ENCODE measurements at places on chromosomes 5 and 9.

- no peak for DNase-seq
Measured at GRCh38 chr5:90956511-90957097, 398.0 kb downstream of the ADGRV1 start.

GRCh38 chr9:135766251-135766650, 64.3 kb downstream of the KCNT1 start:
- no peak for DNase-seq

DNA sequence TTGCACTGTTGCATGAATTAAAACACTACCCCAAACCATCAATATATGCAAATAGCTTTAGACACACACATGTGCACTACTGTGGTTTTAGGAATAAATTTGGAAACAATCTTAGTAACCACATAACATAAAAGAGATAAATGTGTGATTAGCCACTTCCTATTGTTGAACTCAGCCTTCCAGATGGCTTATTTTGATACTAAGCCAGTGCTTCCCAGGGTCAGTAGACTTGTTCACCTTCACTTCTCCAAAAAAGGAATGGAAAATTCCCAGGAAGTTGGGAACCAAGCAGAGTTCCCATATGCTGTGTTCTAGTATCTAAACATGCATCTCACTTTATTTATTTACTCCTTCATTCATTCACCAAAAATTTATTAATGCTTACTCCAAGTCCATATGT, 47.8 kb downstream of the SVEP1 start:
- DNase-seq: no peak

DNA sequence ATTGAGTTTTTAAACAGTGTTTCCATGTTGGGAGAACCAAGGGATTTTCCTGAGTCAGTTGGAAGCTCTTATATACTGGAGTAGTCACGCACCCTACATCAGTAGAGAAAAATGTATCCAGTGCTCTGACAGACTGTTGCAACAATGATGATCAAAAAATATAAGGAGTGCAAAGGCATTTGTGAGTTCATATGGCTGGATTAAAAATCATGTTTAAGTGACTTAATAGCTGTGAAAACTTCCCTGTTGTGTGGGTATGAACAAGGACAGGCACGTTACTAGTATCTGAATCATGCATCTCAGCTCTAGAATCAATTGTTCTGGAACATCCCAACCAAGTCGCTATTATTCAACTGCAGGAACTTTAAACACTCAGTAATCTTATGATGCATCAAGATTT, 229.7 kb downstream of the ROR2 start:
- no peak for DNase-seq

DNA sequence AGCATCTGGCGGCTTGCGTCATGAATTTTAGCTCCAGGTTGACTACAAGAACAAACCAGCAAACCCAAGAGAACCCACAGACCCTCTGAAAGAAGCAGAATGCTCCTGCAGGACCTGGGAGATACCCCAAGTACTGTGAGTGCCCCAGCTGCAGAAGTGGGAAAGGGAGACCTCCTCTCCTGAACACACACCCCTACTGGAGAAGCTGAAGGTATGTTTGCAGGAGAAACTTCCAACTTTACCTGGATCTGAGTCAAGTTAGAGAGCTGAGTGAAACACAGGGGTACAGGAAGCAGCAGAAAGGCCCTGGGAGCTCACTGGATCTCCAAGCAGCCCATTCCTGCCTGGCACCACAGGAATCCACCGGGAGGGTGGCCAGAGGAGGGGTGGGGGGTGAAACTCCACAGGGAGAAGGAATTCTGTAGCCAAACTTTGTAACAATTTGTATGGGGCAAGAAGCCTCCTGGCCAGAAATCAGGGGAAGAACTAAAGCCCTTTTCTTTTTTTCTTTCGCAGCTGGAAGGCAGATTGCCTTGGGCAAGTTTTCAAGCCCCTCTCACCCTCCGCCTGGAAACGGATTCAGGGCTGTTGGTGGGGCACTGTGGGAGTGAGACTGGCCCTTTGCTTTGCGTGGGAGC, 576.2 kb downstream of the BNC2 start:
- no peak for DNase-seq

DNA sequence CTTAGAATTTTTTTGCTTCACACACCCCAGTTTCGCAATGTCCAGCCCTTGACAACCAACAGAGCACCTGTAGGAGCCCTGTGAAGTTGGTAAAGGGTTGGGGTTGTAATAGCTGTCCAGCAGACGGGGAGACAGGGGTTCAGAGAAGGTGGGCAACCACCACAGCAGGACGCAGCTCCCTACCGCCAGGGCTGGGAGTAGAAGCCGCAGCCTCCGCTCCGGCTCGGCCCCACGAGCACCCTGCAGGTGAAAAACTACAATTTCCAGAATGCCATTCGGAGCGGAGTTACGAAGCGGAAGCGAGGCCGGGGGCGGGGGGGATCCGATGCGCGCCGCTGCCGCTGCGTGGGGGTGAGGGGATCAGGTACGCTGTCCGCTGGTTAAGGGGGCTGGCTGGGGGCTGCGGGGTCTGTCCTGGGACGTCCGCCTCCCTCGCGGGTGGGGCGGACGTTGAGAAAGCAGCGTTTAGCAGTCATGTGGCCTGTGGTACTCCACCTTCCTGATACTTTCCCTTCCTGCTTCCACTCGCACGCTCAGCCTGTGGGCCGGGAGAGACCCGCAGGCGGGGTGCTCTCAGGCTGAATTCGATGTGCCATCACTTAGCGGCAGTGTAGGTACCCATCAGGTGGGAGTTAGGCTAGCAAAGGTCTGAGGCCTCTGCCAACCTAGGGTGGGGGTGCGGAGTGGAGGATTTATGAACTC, at the start of gene TRMT10B:
TRMT10B (plus strand) TSS at position 317 of the 702 bp plus-strand sequence. CDS start 8,127 bp downstream, outside the sequence.
- DNase-seq: peak; percentile 92

DNA sequence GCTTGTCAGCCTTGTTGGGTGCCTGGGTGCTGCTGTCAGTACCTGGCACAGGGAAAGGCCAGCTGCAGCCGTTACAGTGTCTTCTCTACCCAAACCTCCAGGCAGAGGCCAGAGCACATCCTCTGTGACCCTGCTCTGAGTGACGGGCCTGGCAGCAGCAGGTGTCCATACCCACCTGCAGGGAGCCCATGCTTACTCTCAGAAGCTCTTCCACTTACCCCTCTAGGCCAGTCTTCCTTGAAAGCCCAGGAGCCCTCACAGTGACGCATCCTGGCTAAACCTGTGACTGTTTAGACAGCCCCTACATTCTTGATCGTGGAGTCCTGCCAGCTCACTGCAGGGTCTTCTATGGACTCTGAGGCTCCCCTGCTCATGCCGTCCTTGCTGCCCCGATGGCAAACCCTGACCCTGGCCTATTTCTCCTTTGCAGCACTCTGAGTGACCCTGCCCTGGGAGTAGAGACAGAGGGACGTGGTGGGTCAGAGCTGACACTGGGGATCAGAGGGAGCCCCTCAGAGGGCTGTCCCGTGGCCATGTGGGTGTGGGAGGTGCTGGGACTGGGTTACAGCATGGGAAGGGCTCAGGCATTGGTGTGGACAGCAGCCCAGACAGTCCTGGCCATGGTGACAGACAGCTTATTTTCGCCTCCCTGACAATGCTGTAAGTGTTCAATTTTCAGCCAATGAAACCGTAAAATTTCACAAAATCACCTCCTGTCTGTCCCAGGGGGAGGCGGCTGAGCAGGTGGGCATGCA, 67.6 kb upstream of the RNF130 start:
- DNase-seq: no peak

DNA sequence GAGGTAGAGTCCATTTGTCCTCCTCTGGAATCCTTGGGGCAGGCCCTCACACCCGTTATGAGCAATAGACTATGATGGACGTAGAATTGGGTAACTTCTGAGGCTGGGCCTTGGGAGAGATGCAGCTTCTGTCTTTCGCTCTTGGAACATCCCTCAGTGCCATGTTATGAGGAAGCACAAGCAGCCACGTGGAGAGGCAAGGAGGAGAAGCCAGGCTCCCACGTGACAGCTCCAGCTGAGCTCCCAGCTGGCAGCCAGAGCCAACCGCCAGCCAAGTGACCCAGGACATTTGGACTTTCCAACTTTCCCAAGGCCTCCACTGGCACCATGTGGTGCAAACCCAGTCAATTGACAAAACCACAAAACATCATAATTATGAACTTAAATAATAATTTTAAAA, 43.0 kb upstream of the BOD1 start:
- no peak for DNase-seq

- DNase-seq: no peak
Measured at GRCh38 chr5:117947121-117947520, 1041.2 kb downstream of the DTWD2 start.

GRCh38 chr5:65462139-65462705, 19.5 kb downstream of the ADAMTS6 start:
- no peak for DNase-seq

- no peak for DNase-seq
Measured at GRCh38 chr5:150751096-150751891, 7.5 kb downstream of the DCTN4 start.

DNA sequence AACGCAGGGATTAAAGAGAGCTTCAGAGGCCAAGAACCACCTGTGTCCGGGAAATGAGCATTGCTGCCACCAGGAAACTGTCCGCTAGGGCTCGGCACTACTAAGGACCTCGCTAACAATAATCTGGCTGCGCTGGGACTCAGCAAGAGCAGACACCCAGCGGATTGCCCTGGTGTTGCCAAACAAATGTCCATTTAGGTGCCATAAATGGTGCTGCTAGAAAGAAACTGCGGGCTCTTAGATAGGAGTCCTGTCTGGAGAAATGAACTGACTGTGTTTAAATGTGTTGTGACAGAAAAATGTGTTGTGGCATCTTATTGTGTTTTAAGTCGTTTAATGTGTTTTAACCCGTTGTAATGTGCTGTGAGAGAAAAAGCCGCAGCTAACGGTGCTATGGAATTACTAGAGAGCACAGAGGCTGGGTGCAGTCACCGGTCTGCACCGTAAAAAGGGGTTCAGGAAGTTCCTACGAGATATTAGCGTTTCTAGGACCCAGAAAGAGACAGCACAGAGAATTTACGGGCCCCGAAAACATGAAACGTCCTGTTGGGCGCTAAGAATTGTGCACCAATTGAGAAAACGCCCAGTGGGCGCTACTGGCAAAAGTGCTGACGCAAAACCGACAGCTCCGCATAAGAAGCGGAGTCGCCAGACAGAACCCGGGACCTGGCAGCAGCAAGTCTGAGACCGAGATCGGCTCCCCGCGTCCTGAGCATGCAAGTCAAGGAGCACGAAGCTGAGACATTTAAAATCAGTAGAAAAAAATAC, 90.6 kb downstream of the ANXA2R start:
- peak; percentile 30 for DNase-seq

DNA sequence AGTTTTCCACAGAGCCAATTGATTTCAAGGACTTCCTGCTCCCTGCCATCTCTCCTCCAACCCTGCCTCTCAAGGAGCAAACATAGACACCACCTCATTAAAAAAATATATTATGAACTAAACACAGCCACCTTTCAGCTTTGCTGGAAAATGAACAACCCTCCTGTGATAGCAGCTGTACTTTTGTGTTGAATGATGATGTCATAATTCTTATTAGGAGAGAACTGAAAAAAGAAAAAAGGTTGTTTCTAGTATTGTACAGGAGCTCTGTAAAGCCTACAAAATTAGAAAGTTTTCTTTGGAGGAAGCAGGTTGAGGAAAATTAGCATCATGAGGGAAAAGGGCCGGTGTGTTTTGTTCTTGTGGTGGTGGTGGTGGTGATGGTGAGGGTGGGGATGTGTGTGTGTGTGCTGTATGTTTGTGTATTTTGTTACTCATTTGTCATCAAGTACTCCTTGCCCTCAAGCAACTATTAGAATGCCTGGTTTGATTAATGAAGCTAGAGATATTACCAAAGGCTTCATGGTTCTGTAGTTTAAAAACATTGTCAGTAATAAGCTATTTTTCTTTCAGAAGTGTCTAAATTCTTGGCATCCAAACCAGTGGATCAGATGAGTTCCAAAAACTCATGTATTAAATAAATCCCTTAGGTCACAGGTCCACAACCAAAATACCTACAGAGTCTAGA, 405.9 kb downstream of the TLE4 start:
- no peak for DNase-seq

DNA sequence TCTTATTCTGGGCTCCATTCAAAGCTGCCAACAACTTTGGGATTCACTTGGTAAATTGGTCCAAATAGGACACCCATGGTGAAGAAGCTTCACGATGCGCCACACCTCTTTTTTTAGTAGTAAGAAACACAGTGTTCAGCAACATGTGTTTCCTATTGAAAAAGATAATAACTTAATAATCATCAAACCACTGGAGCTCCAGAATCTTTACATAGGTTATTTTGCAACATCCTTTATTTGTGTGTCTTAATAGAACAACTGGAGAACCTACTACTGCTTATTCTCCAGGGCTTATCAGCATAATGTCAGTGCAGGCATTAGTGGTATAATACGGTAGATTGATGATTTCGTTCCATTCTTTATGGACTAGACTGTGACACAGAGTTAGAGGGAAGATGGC, 63.3 kb upstream of the DAPK1 start:
- no peak for DNase-seq

- DNase-seq: no peak
Measured at GRCh38 chr5:150263801-150264621, 25.6 kb downstream of the CAMK2A start.

DNA sequence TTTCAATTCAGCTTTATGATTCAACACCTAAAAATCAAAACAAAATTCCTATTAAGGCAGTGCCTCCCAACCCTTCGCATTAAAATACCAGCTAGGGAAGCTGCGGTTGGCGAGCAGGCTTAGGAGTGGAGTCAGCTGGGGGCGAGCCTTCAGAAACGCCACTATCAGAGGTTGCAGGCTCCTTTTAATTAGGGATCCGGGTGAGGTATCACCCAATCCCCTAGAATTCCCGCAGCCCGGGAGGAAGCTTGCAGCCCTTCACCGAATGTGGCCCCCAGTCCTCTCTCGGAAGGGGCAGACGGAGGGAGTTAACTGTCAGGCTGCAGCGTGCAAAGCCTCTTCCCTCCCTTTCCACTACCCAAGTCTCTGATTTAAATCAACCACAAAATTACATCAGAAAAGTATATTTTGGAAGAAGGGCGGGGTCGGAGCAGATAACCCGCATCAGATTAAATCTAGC, 1.7 kb downstream of the STC2 start:
- no peak for DNase-seq

DNA sequence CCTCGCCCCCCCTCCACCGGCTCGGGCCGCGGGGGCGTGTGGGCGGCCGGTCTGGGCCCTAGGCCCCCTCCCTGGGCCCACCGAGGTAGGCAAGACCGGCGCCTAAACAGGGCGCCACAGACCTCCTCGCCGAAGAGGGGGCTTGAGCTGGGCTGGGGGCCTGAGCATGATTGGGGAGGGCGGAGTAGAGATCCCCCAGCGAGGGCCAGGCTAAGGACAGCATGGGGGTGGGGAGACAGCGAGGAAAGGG, 108.9 kb downstream of the PSD2 start:
- no peak for DNase-seq

DNA sequence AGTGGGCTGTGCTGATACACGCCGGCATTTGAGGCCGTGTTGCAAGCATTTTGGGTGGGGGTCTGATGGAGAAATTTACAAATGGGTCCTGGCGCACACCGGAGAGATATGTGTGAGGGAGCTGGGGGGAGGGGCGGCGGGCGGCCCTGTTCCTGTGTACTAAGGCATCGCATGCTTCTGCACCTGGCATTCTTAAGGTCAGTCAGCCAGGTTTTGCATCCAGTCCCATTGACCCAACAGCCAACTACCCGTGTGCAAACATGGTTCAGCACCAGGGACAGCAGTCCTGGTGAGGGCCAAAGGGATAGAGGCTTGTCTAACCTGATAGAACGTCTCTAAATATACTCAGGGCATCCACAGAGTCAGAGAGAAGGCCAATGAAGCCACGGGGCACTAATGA, 839 bp downstream of the GABRG2 start:
- no peak for DNase-seq

GRCh38 chr9:133917375-133917774, 74.7 kb downstream of the VAV2 start:
- no peak for DNase-seq
